NCI-H1092 treated with DMSO at 0.1 percent for 48 hours (cell line): ENCODE measurements at places on chromosomes 6 and 20.
A peak's percentile ranks its signal among the peaks of the same experiment; 100 is the strongest.

DNA sequence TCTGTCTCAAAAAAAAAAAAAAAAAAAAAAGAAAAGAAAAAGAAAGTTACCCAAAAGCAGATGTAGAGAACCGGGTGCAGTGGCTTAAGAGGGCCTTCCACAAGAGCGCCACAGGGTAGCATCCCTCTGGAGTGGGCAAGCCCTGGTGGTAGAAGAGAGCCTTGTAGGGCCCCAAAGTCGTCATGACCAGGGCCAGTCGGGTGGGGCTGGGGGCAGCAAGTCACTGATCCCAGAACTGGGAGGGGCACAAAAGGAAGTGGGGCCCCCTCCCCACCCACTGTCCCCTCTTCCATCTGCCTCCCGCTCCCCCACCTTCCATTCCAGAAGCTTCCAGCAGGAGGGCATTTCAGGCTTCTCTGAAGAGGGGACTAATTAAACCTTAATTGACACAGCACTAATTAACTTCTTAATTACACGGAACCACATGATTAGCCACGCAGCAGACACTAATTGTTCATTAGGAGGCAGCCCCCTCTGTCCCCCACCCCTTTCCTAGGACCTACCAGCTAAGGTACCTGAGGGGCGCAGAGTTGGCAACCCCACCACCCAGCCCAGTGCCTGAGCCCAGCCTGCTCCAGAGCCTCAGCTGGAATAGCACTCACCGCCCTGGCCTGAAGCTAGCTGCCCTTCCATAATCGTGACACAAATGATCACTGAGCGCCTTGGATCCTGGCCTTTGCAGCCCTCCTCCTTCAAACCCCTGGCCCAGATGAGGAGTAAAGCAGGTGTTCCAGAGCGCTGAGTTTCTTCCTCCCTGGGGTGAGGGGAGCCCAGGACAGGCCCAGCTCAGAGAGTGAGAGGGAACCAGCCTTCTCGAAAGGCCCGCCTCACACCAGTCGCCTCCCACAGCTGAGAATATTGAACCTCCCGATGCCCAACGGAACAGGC is 34.8 kb downstream of the MDFI start:
- DNase-seq: no peak

DNA sequence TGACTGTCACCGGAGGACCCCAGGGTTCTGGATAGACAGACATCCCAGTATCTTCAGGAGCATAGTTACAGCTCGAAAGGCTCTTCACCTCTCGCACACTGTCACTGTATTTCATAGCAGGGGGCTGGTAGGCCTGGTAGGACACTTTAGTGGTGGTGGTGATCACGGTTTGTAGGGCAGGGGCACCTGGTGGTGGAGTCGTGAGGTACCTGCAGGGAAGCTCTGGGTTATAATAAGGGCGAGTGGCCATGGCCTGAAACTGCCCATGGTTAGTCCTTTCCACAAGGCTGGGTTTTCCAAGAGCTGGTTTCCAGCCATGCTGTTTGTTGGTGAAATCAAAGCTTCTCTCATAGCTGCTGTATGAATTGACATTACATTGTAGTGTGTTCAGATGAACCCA is 7.6 kb downstream of the GCM2 start:
- DNase-seq: no peak

GRCh38 chr6:124368131-124368530 is 564.5 kb downstream of the NKAIN2 start:
- DNase-seq: no peak

- no peak for DNase-seq
These were observed 31.5 kb upstream of the GATA5 start for GRCh38 chr20:62507323-62507722.

GRCh38 chr20:22426772-22427171 is 157.6 kb downstream of the FOXA2 start:
- DNase-seq: no peak

DNA sequence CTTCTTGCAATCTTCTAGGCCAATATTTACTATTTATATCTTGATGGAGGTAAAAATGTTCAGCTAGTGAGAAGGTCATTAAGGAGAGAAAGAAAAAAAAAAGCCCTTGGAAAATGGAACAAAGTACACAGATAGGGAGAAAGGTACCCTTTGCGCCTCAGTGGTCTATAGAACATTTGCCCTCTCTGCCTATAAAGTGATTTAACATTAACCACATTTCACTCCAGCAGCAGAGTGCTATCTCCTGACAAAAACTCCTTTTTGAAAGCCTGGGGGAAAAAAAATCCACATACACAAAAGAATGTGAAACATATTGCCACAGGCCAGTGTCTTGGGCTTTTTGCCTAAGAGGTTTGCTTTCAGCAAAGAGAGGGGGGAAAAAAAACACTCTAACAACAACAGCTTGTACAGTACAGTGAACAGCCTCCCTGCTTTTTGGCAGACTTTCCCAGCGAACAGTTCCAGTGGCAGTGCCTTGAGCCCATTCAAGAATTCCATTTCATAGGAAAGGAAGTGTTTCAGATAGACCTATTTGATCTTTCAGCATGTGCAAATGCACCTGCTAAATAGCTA is 695 bp downstream of the ARHGAP18 start:
- no peak for DNase-seq

DNA sequence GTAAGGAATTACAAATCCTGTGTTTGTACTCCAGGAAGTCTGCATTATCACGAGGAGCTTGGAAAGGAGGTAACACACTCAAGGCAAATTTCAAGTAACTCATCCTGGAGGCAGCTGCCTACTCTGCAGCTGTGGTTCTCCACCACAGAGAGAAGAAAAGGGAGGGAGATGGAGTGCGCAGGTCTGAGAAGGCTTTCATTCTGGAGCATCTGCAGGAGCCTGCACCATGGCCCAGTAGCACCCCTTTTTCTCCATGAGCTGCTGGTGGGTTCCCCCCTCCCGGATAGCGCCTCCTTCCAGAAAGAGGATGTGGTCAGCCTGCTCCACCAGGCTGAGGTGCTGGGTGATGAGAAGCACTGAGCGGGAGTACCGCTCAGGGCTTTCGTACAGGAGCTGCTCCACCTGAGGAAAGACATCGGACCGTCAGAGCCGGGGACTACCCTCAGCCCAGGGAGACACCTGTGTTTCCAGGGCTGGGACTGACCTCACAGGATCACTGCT is 1.6 kb upstream of the PSMB8 start:
- no peak for DNase-seq

GRCh38 chr6:170080828-170081371 is 210.0 kb downstream of the DLL1 start:
- DNase-seq: peak; percentile 85

GRCh38 chr6:168496997-168497331 is 56.0 kb downstream of the SMOC2 start:
- DNase-seq: no peak

- no peak for DNase-seq
These were observed 26.1 kb downstream of the ZNF311 start for GRCh38 chr6:28978959-28979561.

GRCh38 chr6:41160933-41161332 is 2.0 kb downstream of the TREM2 start:
- DNase-seq: no peak

DNA sequence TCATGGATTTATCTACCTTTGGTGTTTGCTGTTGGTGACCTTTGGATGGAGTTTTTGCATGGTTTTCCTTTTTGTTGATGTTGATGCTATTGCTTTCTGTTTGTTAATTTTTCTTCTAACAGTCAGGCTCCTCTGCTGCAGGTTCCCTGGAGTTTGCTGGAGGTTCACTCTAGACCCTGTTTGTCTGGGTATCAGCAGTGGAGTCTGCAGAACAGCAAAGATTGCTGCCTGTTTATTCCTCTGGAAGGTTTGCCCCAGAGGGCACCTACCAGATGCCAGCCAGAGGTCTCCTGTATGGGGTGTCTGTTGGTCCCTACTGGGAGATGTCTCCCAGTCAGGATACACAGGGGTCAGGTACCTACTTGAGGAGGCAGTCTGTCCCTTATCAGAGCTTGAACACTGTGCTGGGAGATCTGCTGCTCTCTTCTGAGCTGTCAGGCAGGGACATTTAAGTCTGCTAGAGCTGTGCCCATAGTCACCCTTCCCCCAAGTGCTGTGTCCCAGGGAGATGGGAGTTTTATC is 9.2 kb upstream of the ZNF337 start:
- no peak for DNase-seq

GRCh38 chr20:39038495-39038894 is 76.4 kb downstream of the DHX35 start:
- no peak for DNase-seq

GRCh38 chr6:127262896-127263295 is 3.8 kb upstream of the RNF146 start:
- no peak for DNase-seq

DNA sequence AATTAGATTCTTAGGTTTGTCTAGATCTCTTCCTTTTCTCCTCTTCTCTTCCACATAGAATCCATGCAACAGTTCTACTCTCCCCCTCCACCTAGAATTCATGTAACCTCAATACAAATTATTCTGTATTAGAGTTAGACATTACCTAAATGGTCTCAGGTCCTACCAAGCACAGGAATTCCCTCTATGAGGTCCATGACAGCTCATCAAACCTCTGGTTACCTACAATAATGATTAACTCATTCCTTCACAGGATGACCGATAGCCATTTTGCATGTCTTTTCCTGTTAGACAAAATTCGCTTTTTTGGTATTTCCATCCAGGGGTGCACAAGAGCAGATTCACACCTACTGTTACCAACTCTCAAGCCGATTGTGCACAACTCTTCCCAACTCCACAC is 27.4 kb upstream of the BMP2 start:
- no peak for DNase-seq

DNA sequence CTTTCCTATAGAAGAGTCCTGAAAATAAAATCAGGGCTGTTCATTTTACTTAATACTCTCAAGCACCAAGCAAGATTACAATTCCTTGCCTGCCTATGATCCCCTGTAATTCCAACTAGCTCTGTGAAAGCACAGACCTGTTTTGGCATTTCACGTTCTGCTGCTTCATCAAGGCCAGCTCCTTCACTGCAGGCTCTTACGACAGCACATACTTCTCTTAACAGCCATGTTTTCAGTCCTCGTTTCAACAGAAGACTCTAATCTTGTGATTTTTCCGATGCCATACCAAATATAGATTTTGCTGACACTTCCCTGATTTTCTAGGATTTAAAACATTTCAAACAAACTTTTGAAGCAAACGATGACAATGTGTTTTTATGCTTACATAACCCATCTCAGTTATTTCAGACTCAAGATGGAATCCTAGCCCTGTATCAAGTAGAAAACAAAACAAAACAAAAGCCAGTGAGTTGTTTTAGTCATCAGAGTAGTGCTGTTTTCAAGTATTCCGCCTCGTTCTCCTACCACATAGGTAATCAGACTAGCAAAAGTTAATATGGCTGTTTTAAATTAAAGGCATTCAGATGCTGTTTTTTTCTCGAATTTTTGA is 616.5 kb upstream of the CITED2 start:
- DNase-seq: no peak

DNA sequence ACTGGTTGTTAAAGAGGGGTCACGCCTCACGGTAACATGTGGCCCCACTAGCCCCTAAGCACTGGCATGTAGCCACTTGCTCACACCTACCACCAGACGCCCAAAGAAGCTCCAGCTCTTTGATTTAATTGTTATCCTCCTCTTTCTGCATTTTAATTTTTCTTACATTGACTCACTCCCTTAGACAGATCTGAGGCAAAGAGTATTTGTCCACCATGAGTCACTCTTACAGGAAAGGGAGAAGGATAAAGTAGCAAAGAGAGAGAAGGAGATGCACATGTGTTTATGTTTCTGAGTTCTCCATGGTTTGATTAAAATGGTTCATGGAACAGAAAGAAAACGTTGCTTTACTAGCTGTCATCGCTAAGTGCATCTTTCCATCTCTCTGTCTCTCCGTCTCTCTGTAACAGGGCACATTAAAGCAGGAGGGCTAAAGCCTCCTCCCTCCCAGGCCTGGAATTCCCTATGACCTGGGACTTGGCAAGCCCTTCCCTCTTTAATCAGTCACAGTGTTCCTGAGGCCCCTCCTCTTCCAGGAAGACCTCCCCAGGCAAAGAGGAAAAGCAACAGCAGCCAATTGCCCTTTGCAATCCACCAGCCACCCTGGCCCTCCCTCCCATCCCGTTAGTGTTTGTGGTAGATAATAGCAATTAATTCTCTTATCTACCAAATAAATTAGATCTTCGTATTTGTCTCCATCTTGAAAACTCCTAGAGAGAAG is 112.8 kb upstream of the TSHZ2 start:
- no peak for DNase-seq

DNA sequence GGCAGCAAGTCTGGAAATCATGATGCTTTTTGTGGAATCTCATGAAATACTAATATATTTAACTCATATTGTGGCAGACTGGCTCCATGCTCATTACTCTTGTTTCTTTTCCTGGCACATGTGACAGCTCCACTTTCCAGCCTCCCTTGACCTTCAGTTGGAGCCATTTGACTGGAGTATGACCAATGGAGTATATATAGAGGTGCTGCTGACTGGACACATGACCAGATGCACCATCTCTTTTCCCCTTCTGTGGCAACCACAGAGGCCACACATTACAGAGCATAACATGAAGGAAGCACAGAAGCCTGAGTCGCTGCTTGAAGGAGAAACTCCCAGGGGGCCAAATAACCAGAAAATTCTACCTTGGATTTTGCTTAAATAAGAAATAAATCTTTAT is 77.4 kb downstream of the MKKS start:
- DNase-seq: no peak

GRCh38 chr6:41561931-41562911 is 16.0 kb downstream of the FOXP4 start:
- no peak for DNase-seq

DNA sequence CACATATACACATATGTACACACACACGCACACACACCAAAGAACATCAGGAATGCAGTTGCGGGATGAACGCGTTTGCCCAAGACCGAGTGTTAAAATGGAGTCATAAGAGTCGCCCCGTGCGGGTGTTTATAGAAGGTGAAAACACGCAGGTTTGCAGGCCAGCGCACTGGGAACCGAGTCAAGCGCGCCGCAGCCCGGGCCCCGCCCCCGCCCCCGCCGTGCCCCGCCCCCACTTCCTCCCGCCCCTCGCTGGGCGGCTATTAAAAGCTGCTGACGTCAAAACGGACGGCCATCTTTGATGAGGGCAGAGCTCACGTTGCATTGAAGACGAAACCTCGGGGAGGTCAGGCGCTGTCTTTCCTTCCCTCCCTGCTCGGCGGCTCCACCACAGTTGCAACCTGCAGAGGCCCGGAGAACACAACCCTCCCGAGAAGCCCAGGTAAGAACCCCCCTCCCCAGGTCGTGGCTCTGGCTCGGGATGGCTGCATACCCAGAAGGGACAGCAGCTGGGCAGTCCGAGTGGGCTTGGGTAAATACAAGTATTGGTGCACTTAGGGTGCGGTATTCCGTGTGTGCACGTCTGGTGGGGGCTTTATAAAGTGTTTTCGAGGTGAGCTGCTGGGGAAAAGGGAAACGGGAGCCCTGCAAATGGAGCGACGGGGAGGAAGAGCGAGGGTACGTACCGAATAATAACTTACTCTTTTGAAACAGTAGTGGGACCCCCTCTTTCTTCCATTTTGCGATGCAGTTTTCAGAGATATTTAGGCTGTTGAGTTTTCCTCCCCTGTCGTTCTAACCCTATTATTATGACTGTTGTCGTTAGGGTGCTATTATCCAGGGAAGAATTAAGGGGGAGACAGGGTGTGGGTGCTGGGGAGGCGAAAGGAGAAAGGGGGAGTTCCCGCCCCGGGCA is at the start of gene SNAP25:
Gene SNAP25 (plus strand): TSS at position 295 of the 916 bp plus-strand sequence. CDS start 56,662 bp downstream, outside the sequence.
- DNase-seq: peak; percentile 94
